Stimulated activated CD8-positive, alpha-beta memory T cell treated with anti-CD3 and anti-CD28 coated beads, Interleukin-15, amount 100 ng/mL, for 4 hours (primary cell): ENCODE measurements at places on chromosomes 11 and 22.

- no peak for DNase-seq
Measured at GRCh38 chr22:46649141-46650077, 29.2 kb downstream of the GRAMD4 start.

- DNase-seq, result no peak
Measured at GRCh38 chr22:32967386-32968101, 90.6 kb downstream of the SYN3 start.

- no peak for DNase-seq
Measured at GRCh38 chr11:84594602-84595001, 1032.5 kb downstream of the DLG2 start.

- peak; percentile 73 for DNase-seq
Measured at GRCh38 chr11:64245797-64246620, 734 bp downstream of the PPP1R14B start.

GRCh38 chr11:61370349-61371005 lies 8.3 kb downstream of the TMEM138 start:
- DNase-seq, result no peak

- no peak for DNase-seq
Measured at GRCh38 chr11:1544536-1544935, 27.5 kb downstream of the DUSP8 start.

GRCh38 chr22:16957781-16958180 lies 50.2 kb downstream of the GAB4 start:
- DNase-seq, result no peak
